ENCODE measurements at places on chromosomes 2 and 18. TPM values are rescaled to one million over a fixed set of nuclear protein-coding genes. Genes with fewer than 3 reads are reported as not detected.

The MYCN gene
- not detected for total RNA-seq

The RND3 gene
- total RNA-seq, result 50.6 TPM

The OSBPL6 gene
- 1.6 TPM for total RNA-seq

The PARD6G gene
- 24.3 TPM for total RNA-seq

The TUBA3D gene
- not detected for total RNA-seq

The MGAT4A gene
- 1.1 TPM for total RNA-seq

The NEU4 gene
- not detected for total RNA-seq

The TUBA4B gene
- total RNA-seq, result not detected

The TMEM37 gene
- not detected for total RNA-seq

The DES gene
- not detected for total RNA-seq

The CPS1 gene
- 10.8 TPM for total RNA-seq
